Upper lobe of right lung (tissue), 1 donor: ENCODE measurements at places on chromosomes 11 and 22. TPM values are rescaled to one million over a fixed set of nuclear protein-coding genes. Genes with fewer than 3 reads are reported as not detected.
A peak's percentile ranks its signal among the peaks of the same experiment; 100 is the strongest.

LARGE2 gene
- 6.0 TPM for total RNA-seq

DNA sequence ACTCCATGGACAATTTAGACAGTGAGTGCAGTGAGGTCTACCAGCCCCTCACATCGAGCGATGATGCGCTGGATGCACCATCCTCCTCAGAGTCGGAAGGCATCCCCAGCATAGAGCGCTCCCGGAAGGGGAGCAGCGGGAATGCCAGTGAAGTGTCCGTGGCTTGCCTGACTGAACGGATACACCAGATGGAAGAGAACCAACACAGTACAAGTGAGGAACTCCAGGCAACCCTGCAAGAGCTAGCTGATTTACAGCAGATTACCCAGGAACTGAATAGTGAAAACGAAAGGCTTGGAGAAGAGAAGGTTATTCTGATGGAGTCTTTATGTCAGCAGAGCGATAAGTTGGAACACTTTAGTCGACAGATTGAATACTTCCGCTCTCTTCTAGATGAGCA lies 51.4 kb downstream of the SPECC1L start:
- no peak overlapping the region for H3K4me3 ChIP-seq
- H3K36me3 ChIP-seq: peaks cover 67% of the 10 kb centered on the region
- no peak overlapping the region for H3K27ac ChIP-seq
- H3K4me1 ChIP-seq: peaks cover 7% of the 10 kb centered on the region
- no peak for DNase-seq
- no peaks in the 10 kb centered on the region for H3K27me3 ChIP-seq

KIAA0930 gene
- 79.5 TPM for total RNA-seq

GRCh38 chr11:58433638-58434203 lies 5.8 kb upstream of the OR5B2 start:
- H3K27ac ChIP-seq: no peak overlapping the region
- H3K4me3 ChIP-seq: no peak overlapping the region
- H3K36me3 ChIP-seq: no peaks in the 10 kb centered on the region
- no peaks in the 10 kb centered on the region for H3K4me1 ChIP-seq
- no peaks in the 10 kb centered on the region for H3K27me3 ChIP-seq

GRCh38 chr22:21800552-21801303 lies 65.1 kb upstream of the YPEL1 start:
- DNase-seq: no peak
- no peaks in the 10 kb centered on the region for H3K27me3 ChIP-seq
- peaks cover 7% of the 10 kb centered on the region for H3K4me1 ChIP-seq
- peaks cover 78% of the 10 kb centered on the region for H3K36me3 ChIP-seq
- no peak overlapping the region for H3K27ac ChIP-seq

FAM111B gene
- 0.87 TPM for total RNA-seq

DNA sequence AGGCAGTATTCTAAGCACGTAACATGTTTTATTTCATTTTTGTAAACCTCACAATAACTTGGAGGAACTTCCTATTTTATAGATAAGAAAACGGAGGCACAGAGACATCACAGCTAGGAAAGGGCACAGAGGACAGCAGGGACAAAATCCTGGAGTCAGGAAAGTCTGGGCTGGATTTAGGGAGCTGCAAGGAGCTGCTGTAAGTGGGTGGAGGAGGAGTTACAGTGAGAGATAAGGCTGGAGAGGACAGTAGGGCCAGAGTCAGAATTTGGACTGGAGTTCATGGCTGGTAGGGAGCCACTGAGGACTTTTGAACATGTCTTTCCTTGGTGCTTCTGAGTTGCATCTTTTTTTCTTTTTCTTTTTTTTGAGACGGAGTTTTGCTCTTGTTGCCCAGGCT lies 32.2 kb upstream of the PTPRJ start:
- H3K27me3 ChIP-seq: no peaks in the 10 kb centered on the region
- no peaks in the 10 kb centered on the region for H3K36me3 ChIP-seq
- H3K4me1 ChIP-seq: peaks cover 17% of the 10 kb centered on the region
- no peak overlapping the region for H3K27ac ChIP-seq

SYT8 gene
- total RNA-seq: 12.5 TPM

DNA sequence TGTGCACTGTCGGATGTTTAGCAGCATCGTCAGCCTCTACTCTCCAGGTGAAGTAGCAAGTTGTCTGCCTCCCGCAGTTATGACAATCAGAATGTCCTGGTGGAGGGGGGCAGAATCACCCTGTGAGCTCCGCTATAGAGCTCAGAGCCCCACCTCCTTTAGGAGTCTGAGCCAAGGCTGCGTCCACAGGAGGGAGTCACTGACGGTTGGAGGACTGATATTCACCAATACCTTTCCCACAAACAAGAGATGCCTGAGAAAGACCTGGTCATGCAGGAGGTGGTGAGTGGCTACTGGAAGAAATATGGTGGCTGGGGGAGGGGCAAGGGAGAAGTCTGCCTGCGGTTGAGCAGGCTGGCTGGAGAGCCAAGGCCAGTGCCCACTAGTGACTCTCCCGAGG lies 41.7 kb upstream of the ADA2 start:
- no peak overlapping the region for H3K27ac ChIP-seq
- no peak for DNase-seq
- no peak overlapping the region for H3K4me3 ChIP-seq
- no peaks in the 10 kb centered on the region for H3K27me3 ChIP-seq
- H3K4me1 ChIP-seq: peaks cover 8% of the 10 kb centered on the region
- H3K36me3 ChIP-seq: no peaks in the 10 kb centered on the region

GRCh38 chr11:44851496-44851895 lies 99.2 kb downstream of the TP53I11 start:
- H3K4me1 ChIP-seq: no peaks in the 10 kb centered on the region
- no peaks in the 10 kb centered on the region for H3K36me3 ChIP-seq
- H3K27ac ChIP-seq: no peak overlapping the region
- no peak for DNase-seq
- no peak overlapping the region for H3K4me3 ChIP-seq

DNA sequence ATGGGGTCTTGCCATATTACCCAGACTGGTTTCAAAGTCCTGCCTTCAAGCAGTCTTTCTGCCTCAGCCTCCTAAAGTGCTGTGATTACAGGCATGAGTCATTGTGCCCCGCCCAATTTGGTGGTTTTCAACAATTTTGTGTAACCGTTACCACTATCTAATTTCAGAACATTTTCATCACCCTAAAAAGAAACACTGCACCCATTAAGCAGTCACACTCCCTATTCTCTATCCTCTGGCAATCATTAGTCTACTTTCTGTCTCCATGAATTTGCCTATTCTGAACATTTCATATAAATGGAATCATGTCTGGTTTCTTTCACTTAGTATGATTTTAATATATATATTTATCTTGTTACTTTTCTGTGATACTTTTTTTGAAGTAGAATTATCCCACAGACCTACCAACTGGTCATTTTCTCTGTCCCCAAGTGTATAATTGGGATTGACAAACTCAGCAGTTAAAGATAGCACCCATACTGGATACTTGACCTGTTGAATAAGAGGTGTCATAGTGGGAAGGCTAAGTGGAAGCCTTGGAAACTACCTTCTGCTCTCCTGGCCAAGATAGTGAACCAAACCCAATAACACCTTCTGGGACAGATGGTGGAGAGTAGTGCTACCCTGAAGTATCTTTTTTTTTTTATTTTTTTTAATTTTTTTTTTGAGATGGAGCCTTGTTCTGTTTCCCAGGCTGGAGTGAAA lies 64.8 kb downstream of the STIM1 start:
- H3K4me1 ChIP-seq: no peaks in the 10 kb centered on the region
- DNase-seq: no peak
- H3K36me3 ChIP-seq: no peaks in the 10 kb centered on the region
- no peaks in the 10 kb centered on the region for H3K27me3 ChIP-seq

DNA sequence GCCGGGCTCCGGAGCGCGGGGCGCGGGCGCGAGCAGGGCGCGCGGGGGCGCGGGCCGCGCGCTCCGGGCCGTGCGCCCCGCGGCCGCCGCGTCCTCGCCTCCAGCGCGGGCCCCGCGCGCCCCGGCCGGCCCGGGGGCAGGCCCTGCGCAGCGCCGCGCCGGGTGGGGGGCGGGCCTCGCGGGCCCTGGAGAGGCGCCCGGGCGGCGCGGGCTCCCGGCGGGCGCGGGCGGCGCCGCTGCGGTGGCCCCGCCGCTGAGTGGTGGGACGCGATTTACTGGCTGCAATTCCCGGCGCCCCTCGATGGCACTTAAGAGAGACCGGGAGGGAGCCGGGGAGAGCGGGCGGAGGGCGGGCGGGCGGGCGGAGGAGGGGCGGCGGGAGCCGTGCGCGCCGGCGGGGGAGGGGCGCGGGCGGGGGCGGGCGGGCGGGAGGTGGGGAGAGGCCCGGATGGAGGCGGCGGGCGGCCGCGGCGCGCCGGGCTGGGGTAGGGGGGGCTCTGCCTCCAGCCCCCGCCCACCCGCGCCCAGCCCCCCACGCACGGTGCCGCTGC lies 73.2 kb upstream of the TCF20 start:
- no peak overlapping the region for H3K27ac ChIP-seq
- no peaks in the 10 kb centered on the region for H3K36me3 ChIP-seq
- H3K4me3 ChIP-seq: peak overlapping the region; percentile 45
- no peak for DNase-seq
- H3K4me1 ChIP-seq: no peaks in the 10 kb centered on the region
